ENCODE measurements at places on chromosomes 7 and 10. TPM values are rescaled to one million over a fixed set of nuclear protein-coding genes. Genes with fewer than 3 reads are reported as not detected.

Gene EGR2
- 0.52 TPM for total RNA-seq

Gene CPVL
- total RNA-seq = 0.55 TPM

Gene CALN1
- not detected for total RNA-seq

Gene SLC26A4
- total RNA-seq = 0.19 TPM

Gene LLCFC1
- not detected for total RNA-seq

Gene PUS7
- 25.5 TPM for total RNA-seq

Gene SPRN
- 0.29 TPM for total RNA-seq

Gene VAX1
- 1.5 TPM for total RNA-seq

Gene TAS2R5
- 0.51 TPM for total RNA-seq

Gene NRG3
- not detected for total RNA-seq

Gene TMEM72
- not detected for total RNA-seq

Gene ACSM6
- total RNA-seq = not detected

Gene DENND2A
- 0.78 TPM for total RNA-seq

Gene POM121C
- 41.7 TPM for total RNA-seq

Gene EIF4EBP2
- 15.1 TPM for total RNA-seq

Gene CYP2W1
- total RNA-seq = 0.05 TPM

Gene PRRT4
- 0.50 TPM for total RNA-seq

Gene PIK3AP1
- total RNA-seq = 1.0 TPM

Gene FZD8
- total RNA-seq = 5.0 TPM

Gene CABCOCO1
- 0.44 TPM for total RNA-seq

Gene WDFY4
- total RNA-seq = not detected

Gene TMEM196
- total RNA-seq = not detected

Gene MBLAC1
- total RNA-seq = 3.1 TPM

Gene OR2A5
- total RNA-seq = not detected

Gene MYPN
- 2.0 TPM for total RNA-seq

Gene ZNF736
- total RNA-seq = 0.02 TPM

Gene CELF2
- 0.16 TPM for total RNA-seq

Gene HTRA1
- 51.9 TPM for total RNA-seq

Gene ST8SIA6
- total RNA-seq = 0.13 TPM

Gene OR2A1
- total RNA-seq = not detected

Gene TFR2
- total RNA-seq = 2.4 TPM

Gene PDE6C
- total RNA-seq = not detected

Gene SGPL1
- total RNA-seq = 31.2 TPM

Gene DOCK1
- total RNA-seq = 23.5 TPM

Gene CYP2C19
- not detected for total RNA-seq

Gene PRSS37
- total RNA-seq = not detected

Gene ACTR3C
- 0.36 TPM for total RNA-seq

Gene HMX2
- total RNA-seq = not detected

Gene LIPK
- not detected for total RNA-seq

Gene SFRP4
- total RNA-seq = 4.0 TPM
